Adrenal gland (tissue), 19 donors: ENCODE measurements at places on chromosomes 11 and 22. TPM values are rescaled to one million over a fixed set of nuclear protein-coding genes. Genes with fewer than 3 reads are reported as not detected.

IRAG1 gene
- 20.0 TPM for total RNA-seq

CREB3L1 gene
- total RNA-seq, result 5.4 TPM

SLN gene
- total RNA-seq, result not detected

DNA sequence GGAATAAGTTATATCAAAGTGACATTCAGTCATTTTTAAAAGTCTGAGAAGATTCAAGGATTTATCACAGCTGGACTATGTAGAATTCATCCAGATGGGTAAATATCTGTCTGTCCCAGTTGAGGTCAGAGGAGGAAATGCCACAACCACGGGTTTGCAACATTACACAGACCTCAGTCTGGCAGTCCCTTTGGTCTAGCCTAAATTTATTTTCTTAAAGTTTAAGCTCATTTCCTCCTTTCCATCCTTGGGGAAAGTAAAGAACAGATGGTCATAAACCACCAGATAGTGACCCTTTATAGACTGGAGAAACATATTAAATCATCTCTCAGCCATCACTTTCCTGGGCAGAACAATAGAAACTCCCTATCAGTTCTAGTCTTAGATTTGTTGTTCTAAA is 238.4 kb upstream of the DDI1 start:
- no peak overlapping the region for H3K27ac ChIP-seq
- no peak for DNase-seq
- no peak overlapping the region for H3K4me3 ChIP-seq
- peaks cover 12% of the 10 kb centered on the region for H3K4me1 ChIP-seq
- H3K27me3 ChIP-seq, result no peaks in the 10 kb centered on the region
- H3K36me3 ChIP-seq, result no peaks in the 10 kb centered on the region

DNA sequence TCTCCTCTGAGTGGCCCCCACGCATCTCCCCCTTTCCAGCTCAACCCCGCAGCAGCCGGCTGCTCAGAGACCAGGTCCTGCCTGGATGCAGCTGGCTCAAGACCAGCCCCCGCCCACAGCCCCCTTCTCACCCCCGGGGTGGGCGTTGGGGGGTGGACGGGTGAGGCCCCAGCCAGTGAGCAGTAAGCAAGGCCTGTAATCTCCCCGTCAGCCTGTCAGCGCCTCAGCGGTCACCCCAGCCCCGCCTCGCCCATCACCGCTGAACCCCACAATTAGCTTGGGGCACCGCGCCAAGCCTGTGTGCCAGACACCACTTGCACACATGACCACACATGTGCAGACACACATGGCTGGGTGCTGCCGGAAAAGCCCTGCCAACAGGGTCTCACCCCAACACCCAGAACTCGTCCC is 5.9 kb downstream of the PLXNB2 start:
- H3K27ac ChIP-seq, result peak overlapping the region; percentile 95
- no peaks in the 10 kb centered on the region for H3K36me3 ChIP-seq
- no peaks in the 10 kb centered on the region for H3K27me3 ChIP-seq
- H3K4me3 ChIP-seq, result no peak overlapping the region
